ENCODE measurements at places on chromosomes 1 and 21. TPM values are rescaled to one million over a fixed set of nuclear protein-coding genes. Genes with fewer than 3 reads are reported as not detected.

The UMODL1 gene
- 0.04 TPM for polyA plus RNA-seq

The NPL gene
- polyA plus RNA-seq = 7.6 TPM

The SELE gene
- polyA plus RNA-seq = 0.61 TPM

The DISC1 gene
- 5.9 TPM for polyA plus RNA-seq

The PRKAA2 gene
- polyA plus RNA-seq = 48.7 TPM

The CNKSR1 gene
- polyA plus RNA-seq = 2.2 TPM

The TLCD4 gene
- polyA plus RNA-seq = 10.1 TPM

The TRIM46 gene
- 0.53 TPM for polyA plus RNA-seq

DNA sequence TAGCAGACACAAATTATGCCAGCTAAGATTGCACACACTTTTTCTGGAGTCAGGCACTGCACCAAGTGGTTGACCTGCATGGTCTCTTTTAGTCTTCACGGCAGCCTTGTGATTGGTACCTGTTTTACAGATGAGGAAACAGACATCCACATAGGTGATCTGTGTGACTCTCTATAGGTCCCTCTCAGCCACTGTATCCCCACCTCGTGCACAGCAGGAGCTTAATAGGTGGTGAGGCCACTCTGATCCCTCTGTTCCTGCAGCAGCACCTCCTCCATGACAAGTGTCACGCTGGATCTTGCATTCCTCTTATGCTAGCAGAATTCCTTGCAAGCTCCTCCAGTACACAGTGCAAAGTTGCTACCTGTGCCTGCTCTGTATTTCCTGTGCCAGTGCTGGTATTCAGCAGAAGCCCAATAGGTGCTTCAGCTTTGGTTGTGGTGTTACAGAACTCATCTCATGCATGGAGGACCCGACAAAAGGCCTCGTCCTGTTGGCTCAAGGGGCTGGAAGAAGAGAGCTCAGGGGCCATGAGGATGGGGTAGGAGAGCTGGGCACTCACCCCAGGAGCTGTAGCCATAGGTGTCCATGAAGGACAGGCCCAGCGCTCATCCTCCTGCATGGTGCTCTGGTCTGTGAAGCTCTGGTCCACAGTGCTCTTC, 546.7 kb downstream of the PTPRU start:
- no peak for DNase-seq

- no peak for DNase-seq
Observed at GRCh38 chr1:214895011-214895600, 187.4 kb upstream of the KCNK2 start.

DNA sequence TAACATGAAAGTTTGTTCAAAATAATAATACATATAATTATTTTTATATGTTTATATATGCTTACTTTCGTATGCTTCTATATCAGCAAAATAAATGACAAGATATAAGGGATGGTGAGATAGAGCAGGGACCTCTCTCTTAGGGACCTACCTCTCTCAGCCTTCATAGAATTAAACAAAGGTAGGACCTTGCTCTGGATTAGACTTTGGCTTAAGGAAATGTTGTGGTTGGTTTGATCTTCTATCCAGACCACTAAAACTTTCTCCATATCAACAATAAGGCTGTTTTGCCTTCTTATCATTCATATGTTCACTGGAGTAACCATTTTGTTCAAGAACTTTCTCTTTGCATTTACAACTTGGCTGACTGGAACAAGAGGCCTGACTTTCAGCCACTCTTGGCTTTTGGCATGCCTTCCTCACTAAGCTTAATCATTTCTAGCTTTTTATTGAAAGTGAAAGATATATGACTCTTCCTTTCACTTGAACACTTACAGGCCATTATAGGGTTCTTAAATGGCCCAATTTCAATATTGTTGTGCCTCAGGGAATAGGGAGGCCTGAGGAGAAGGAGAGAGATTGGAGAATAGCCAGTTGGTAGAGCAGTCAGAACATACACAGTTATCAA, 14.4 kb downstream of the FRRS1 start:
- DNase-seq = no peak

- no peak for DNase-seq
Observed at GRCh38 chr1:41698916-41699860, 214.7 kb upstream of the EDN2 start.

- no peak for DNase-seq
Observed at GRCh38 chr1:93591676-93592550, 89.7 kb downstream of the BCAR3 start.

DNA sequence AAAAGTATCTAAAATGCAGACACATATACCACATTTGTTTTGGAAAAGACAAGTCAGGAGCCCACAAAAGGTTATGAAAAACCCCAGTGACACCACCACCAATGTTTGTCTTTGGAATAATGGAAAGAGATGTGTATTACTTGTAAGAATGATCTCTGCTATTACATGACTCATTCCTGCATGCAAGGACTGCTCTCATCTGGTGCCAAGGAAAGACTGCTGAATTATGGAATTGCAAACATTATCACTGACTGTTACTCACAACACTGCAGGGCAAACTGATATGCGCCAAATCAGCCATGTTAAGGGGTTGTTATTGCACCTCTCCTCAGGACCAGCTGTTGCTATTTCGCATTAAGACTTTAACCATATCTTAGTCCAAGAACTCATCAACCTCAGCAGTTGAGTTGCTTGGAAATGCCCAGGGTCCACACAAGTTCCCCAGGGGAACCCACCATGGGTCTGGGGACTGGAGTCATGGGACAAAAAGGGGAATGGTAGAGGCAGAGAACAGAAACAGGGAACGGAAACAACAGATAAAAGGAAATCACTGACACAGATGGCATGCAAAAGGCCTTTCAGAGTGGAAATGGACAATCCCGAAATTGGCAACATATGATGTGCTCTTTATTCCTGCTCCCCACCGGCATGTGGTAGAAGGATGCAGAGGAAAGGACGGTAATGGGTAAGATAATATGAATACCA, 34.4 kb downstream of the CAPZB start:
- DNase-seq = peak; percentile 78

DNA sequence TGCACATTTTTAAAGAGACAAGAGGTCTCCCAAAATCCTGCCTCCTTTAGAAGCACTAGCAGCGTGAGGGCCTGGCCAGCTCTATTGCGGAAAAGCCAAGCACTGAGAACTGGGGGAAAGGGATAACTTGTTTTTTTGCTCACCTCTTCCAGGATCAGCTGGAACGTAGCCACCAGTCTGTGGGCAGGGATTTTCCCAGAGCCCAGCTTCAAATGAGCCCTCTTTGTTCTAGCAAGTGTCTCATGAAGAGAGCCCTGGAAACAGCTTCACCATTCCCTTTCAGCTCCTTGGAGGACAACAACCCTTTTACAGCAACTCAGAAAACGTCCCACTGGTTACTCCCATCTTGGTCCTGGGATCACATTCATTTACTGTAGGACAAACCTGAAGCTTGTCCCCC, 195.4 kb downstream of the LMX1A start:
- no peak for DNase-seq

- DNase-seq = peak; percentile 8
Observed at GRCh38 chr1:5423109-5423508, 569.1 kb downstream of the NPHP4 start.

- no peak for DNase-seq
Observed at GRCh38 chr1:209720826-209721225, 16.2 kb downstream of the HSD11B1 start.

DNA sequence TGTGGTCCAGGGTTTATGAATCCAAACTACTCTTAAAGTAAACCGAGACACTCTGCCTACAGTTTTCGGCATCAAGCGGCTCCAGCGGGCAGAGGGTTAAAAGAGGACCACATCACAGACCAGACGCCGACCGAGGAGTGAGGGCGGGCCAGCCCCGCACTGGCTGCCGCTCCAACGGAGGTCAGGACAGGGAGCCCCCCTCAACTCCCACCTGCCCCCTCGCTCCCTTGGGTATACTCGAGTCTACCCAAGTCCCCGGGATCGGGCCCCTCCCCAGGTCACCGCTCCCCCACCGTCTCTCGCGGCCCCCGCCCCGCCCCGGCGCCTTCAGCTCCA, 312 bp downstream of the ARNT start:
- DNase-seq = peak; percentile 76

DNA sequence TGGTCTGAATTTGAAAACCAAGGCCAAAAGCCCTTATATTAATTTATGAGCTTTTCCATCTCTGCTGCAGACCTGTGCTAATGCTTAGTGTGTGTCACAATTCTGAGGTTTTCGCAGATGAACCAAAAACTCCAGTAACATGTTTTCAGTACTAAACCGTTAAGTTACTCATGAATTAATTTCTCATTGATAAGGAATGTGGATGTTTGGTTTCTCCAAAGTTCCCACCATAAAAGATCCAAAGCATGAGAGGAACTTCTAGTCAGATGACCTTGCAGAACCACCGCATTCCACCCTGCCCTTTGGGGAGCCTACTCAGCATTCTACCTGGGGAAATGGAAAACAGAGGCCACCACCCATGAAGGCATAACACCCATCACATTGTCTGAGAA, 7.5 kb upstream of the LEPR start:
- DNase-seq = no peak

- DNase-seq = no peak
Observed at GRCh38 chr1:117834416-117834815, 95.0 kb downstream of the GDAP2 start.
